Forelimb muscle (tissue), 1 donor: ENCODE measurements at places on chromosomes 11 and 22.

DNA sequence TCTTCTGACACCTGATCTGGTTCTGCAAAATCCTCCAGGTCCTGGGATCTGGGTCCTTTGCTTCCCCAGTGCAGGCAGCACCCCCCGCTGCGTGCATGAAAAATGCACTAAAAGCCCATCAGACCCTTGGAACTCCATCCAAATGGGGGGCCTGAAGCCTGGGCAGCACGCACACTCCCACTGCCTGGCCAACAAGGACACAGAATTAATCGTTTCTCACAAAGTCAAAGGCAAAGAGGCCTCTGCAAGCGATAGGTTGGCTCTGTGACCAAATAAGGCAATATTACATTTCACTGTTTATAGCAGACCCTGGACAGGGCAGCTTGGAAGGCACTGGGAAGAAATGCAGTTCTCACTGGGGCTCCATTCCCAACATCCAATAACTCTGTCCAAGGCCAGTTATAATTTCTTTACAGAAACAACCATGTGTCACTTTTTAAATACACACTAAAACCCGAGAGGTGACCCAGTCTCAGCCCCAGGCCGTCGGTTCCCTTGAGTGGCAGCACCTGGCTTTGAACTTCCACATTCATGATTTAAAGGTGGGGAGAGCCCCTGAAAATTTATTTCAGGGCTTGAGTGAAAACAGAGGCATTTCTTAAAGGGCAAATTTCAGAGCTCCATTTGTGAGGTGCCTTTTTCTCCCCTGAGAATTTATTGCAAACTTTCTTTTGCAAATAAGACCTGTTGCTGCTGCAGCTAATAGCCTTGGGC, 114.4 kb upstream of the ANO1 start:
- DNase-seq = no peak

DNA sequence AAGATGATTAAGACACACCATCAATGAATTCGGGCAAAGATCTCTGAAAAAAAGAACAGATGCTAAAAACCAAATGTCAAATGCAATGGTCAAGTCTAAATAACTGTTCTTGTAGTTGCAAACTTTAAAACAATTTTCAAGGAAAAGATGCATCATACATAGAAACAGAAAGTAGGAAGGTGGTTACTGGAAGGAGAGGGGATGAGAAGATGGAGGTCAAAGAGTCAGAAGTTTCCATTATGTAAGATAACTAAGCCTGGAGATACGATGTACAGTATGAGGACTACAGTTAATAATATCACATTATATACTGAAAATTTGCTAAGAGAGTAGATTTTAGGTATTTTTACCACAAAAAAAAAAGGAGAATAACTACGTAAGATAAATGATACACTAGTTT, 27.1 kb downstream of the CWF19L2 start:
- no peak for DNase-seq

DNA sequence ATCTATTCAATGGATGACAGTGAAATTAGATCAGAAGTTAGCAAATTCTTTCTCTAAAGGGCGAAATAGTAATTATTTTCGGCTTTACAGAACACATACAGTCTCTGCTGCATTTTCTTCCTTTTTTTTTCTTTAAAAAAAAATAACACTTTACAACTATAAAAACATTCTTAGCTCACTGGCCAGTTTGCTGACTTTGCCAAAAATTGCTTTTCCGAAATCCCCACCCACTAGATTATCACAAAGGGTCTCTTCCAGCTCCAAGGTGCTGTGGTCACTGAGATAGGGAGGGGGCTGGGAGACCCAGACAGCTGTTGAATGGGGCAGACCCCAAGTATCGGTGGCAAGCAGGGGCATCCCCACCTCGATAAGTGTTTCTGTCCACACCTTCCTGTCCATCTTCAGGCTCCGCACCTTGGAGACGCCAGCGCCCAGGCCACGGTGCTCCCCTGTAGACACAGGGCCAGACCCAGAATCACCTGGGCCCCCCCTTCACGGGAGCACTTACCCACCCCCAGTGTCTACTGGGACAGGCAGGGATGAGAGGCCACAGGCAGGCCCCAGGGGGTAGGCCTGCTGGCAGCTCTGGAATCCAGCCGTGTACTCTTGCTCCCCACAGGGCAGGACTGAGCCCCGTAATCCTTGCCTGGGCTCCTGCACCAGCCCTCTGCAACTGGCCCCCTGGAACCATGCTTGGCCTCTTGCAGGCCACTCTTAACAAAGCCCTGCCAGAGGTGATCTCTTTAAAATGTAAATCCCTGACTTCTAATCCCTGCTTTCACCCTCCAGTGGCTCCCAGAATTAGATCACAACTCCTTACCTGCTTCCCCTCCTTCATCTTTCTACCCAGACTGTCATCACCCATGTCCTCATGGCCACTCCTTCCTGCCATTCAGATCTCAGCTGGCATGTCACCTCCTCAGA, 31.5 kb upstream of the PDE2A start:
- DNase-seq = no peak

GRCh38 chr22:32528316-32528715, 53.7 kb downstream of the FBXO7 start:
- DNase-seq = no peak

DNA sequence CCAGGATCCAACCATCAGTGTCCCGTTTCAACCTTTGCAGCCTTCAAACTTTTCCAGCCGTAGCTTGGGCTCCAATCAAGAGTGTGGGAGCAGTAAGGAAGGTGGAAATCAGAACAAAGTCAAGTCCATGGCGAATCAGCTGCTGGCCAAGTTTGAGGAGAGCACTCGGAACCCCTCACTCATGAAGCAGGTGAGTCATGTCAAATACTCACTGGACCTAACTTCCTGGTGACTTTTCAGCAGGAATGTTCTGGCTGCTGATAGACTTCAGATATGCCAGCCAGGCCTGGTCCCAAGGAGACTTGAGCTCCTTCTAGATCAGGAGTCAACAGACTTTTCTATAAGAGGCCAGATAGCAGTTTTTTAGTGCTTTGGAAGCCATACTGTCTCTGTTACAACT, 129.0 kb downstream of the MICAL2 start:
- DNase-seq = no peak

DNA sequence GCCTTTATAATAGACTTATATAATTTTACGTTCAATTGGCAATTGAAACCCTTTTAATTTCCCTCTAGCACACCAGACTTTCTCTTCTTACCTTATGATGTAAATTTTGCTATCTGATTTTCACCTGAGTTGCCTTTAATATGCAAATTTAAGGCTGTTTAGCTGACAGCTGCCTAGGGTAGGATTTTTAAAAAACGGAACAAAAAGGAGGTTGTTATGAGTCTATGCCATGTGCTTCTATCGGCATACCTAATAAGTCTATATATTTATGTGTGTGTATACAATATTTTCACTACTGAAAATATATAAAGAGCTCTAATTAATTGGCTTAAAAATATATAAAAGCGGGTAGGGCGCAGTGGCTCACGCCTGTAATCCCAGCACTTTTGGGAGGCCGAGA, 11.8 kb upstream of the SELENOH start:
- DNase-seq = no peak

DNA sequence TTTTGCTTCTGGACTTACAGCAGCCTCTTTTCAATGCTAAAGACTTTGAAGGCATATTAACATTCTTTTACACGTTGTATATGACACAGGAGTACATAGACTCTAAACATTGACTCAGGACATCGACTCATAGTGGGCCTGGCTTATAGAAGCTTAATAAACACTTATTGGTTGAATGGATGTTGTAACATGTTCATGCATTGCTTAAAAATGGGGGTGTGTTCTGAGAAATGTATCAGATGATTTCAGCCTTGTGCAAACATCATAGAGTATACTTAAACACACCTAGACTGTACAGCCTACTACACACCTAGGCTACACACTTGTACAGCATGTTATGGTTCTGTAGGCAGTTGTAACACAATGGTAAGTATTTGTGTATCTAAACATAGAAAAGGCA, 17.9 kb downstream of the TTC17 start:
- DNase-seq = no peak

DNA sequence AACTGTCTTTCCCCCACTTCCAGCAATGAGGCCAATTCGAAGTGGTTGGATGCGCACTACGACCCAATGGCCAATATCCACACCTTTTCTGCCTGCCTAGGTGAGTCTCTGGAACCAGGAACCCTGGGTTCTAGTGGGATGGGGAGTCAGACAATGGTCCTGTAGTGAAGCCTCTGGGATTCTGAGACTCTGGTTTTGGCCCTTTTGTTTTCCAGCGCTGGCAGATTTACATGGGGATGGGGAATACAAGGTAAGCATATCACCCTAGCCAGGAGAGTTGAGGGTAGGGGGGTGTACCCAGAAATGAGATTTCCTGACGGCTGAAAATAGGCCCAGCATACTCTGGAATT, 530 bp downstream of the BBS1 start:
- DNase-seq = no peak

DNA sequence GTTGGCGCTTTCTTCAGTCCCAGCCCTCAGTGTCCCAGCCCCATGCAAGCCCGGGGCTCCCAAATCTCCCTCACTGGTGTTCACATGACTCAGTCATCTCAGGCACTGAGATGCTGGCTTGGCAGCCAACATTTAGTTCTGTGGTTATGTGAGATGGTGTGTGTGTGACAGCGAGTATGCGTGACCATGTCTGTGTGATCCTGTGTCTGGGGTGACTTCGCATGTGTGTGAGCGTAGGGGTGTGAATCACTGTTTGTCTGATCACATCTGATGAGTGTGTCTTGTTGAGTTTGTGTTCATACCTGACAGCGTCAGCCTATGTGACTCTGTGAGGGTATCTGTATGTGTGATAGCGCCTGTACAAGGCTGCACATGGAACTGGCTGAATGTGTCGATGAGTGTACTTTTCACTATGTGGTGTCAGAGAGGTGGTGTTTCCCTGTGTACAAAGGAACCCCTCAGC, 16.2 kb downstream of the CREB3L1 start:
- no peak for DNase-seq

GRCh38 chr11:133937015-133937414, 19.8 kb downstream of the IGSF9B start:
- no peak for DNase-seq

- DNase-seq = no peak
Observed at GRCh38 chr11:114307524-114308203, 11.5 kb downstream of the NNMT start.

GRCh38 chr22:45515676-45516075, 13.0 kb downstream of the FBLN1 start:
- no peak for DNase-seq

DNA sequence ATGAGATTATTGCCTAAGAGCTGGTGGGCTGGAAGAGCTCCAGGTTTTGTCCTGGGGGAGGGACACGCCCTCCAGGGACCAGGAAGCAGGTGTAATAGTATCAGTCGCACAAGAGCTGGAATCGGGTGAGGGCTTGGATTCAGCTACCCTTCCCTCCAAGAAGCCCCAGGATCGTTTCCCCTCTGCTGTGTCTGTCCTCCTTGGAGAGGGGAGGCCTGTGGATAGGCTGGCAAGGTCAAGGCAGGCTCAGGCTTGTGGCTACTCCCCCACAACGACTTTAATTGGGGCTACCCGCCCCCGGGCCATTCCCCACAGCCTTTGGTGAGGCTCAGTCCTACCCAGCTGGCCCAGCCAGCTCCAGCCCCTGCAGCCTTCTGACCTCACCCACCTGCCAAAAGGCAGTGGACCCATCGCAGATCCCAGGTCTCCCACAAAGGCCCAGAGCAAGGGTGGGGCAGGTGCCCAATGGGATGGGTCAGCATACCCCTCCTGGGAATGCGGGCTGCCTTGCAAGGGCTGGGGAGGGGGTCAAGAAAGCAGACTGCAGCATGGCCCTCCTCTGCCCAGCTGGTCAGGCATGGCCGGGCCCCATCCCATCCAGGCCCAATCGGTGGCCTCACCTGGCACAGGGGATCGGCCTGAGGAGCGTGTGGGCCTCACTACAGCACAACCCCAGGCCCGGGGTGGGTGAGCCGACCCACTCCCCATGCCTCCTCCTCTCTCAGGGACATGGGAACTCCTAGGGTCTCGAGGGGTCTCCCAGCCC, 1.0 kb downstream of the CTSD start:
- no peak for DNase-seq

DNA sequence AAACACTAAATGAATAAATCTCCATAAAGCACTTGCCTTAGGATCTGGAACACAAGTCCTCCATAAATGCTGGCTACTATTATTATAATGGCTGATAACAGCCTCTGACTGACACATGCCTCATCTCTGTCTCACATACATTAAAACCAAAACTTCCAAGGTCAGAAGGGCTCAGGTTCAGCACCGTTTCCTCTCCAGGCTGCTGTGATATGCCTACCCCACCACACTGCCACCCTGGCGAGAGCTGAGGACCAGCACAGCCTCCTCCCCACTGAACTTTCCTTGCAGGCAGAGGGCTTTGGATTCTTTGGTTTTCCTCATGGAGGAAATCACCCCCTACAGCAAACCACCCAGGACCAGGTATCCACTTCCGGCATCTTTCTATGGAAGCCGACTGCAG, 112.8 kb downstream of the ABTB2 start:
- DNase-seq = no peak

DNA sequence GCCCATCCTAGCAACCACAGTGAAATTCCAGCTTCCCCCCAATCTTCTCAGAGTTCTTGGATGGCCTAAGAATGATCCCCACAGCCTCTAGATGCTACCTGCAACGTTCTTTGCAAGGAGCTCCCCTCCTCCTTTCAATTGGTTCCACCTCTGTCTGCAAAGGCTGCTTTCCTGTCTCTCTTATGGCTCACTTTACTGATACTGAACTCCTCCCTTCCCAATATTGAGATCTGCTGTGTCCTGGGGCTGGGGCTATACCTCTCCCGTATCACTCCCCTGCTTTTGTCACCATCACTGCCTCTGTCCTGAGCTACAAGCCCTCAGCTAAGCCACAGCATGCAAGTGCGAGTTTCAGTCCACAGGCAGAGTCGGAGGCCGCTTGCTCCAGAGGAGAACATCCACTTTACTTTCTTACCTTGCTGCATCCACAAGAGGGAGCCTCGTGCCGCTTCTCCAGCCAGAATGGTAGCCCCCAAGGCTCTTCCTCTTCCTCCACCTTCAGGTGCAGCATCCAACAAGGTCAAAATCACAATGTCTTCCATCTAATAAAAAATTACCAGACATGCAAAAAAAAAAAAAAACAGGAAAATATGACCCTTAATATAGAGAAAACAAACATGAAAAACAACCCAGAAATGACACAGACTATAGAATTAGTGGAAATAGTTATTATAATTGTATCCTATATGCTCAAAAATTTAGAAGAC, 48.6 kb upstream of the TMEM45B start:
- DNase-seq = no peak

DNA sequence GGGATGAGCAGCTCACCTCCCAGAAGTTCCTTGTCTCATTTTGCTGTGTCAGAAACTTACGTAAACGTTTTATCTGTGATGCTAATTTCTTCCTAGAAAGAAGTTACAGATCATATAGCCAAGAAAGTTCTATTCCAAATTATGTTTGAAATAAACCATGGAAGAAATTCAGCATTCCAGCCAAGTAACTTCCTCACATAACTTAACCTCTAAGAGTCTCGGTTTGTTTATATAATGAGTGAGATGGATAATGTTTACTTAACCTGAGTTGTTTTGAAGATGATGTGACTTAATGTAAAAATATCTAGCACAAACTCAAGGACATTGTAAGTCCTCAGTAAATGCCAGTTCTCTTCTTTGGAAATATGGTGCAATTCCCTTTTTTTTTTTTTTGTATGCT, 8.9 kb upstream of the MUC15 start:
- DNase-seq = no peak
